ENCODE measurements at places on chromosomes 4 and X. TPM values are rescaled to one million over a fixed set of nuclear protein-coding genes. Genes with fewer than 3 reads are reported as not detected.

The AKAP14 gene
- total RNA-seq = not detected

The PCDH18 gene
- 0.65 TPM for total RNA-seq

The TMEM128 gene
- total RNA-seq = 10.9 TPM

DNA sequence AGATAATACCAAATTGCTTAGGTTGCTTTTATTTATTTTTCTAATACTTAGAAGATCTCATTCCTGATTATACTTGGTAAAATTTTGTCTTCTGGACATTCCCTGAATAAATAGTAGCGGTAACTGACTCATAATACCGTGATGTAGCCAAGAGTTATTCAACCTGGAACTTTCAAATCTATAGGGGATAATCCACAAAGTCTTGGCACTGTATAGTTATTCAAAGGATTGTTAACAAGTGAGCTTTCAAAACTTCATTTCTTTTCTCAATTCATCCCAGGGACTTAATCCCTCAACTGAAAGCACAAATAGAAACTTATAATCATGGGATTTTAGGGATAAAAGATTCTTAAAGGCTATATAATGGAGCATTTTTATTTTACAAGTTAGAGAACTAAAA, 1383.3 kb downstream of the FAM133A start:
- no peak for DNase-seq

DNA sequence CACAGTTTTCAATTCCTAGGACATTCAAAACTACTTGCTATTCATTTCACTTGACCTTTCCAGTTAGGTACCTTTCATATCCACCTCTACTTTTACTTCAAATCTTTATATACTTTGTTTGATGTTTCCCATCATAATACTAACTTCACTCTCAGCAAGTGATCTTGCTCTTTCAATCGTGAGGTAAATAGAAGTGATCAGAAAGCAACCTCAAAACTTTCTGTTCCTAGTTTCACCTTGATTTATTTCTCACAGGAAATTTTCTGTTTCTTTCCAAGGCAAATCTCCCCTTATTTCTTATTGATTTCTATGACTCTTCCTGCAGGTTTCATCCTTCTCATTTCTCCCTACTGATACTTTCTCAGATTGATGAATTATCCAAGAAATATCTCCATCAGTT, 623.5 kb downstream of the FSTL5 start:
- no peak for DNase-seq

DNA sequence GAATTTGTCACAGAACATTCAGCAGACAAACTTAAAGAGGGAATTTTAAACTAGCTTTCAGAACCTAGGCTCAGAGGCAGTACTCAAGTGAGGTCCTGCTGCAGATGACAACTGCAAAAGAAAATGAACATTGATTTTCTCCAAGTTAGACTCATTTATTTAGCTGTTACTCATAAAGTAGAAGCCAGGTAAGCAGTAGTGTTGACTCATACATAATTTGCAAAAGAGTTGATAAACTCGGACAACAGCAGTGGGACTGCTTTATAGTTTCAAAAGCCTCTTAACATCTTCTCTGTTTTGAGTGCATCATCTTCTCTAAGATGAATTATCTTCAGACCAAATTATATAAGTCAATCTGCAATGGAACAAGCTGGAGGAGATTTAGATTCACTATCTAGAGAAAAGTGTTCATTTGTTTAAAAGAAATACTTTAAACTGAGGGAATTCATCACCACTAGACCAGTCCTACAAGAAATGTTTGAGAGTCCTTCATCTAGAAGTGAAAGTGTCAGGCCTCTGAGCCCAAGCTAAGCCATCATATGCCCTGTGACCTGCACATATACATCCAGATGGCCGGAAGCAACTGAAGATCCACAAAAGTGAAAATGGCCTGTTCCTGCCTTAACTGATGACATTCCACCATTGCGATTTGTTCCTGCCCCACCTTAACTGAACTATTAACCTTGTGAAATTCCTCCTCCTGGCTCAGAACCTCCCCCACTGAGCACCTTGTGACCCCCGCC, 49.5 kb downstream of the COQ2 start:
- no peak for DNase-seq

- no peak for DNase-seq
Measured at GRCh38 chr4:55364691-55365344, 18.8 kb downstream of the SRD5A3 start.

DNA sequence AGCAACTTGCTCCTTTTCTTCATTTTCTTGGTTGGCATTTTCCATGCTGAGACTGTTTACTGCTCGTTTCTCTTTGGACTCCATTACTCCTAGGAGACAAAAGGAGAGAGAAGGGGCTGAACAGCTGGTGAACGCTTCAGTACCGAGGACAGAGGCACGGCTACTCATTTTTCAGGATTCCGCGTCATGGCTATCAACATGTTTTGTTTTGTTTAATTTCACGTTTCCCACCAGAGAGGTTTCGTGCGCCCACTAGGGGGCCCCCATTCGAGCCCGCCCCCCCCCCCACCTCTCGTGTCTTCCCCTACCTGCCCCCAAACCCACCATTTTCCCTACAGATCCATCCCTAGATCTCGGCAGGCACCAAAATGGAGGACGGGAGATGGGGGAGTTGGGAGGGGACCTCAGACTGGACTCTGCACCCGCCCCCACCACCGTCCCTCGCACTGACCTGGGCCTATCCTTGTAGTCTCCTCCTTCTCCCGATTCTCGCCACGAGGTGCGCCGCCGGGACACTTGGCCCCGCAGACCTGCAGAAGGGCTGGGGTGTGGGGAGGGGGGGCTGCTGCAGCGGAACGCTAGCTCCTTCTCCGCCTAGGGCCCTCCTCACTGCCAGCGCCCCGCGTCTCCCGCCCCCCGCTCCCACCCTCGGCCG, 653 bp downstream of the BEX1 start:
- DNase-seq = peak; percentile 46

DNA sequence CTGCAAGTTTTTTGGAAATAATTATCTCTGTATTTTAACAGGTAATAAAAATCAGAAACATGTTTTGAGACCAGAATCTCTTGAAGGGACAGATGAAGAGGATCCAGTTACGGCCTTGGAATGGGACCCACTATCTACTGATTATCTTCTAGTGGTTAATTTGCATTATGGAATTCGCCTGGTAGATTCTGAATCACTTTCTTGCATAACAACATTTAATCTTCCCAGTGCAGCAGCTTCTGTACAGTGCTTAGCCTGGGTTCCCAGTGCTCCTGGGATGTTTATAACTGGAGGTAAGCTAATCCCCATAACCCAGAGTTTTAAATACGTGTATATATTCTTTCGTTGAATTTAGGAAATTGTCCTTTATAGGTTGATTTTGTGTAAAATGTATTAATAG, 59.4 kb downstream of the WDR17 start:
- DNase-seq = no peak

- DNase-seq = no peak
Measured at GRCh38 chr4:54707406-54707805, 49.6 kb downstream of the KIT start.

DNA sequence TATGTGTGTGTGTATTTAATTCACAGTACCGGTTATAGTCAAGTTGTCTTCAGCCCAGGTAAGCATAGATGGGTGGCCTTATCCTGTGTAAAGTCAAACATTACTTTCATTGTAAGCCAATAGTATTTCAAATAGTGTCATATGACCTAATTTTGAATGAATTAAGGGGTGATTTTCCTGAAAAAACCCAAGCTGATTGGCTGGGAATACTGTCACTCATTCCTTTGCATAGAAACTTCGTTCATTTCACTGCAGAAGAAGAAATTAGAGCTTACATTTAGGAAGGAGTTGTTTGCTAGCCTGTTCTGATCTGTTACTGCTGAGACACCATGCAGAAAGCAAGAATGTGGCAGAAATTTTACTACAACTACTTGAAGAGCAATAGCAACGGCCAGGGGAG, 45.4 kb downstream of the SMARCAD1 start:
- no peak for DNase-seq

- DNase-seq = no peak
Measured at GRCh38 chr4:156312261-156312847, 358.7 kb upstream of the CTSO start.

- peak; percentile 20 for DNase-seq
Measured at GRCh38 chrX:49179358-49179757, 6.8 kb downstream of the PRICKLE3 start.
